Activated CD8-positive, alpha-beta memory T cell treated with anti-CD3 and anti-CD28 coated beads for 4 hours (primary cell): ENCODE measurements at places on chromosomes 12 and 14.

- DNase-seq = no peak
Observed at GRCh38 chr12:77510985-77511384, 319.7 kb upstream of the NAV3 start.

DNA sequence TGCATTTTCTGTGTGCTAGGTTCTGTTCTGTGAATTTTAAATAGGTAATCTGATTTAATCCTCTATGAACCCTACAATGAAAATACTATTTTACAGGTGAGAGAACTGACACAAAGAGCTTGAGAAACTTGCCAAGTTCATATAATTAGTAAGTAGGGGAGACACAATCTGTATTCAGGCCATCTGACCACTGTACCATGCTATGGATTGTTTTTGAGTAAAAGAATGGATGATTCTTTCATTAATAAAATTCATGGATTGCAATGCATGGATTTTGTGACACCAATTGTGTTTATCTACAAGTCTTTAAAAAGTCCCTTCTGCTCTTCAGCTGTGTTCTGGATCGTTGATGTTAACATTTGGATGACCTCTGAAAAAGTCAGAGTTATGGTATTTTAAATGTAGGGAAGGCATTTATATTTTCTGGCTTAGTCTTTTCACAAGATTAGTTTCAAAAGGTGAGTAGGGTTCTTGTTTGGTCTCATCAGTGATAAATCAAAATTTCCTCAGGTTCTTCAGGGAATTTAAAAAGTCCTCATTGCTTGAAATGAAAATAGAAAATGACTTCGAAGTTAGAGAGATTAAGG lies 15.4 kb upstream of the DYRK2 start:
- DNase-seq = no peak

- no peak for DNase-seq
Observed at GRCh38 chr14:52992236-52992870, 41.5 kb upstream of the FERMT2 start.

DNA sequence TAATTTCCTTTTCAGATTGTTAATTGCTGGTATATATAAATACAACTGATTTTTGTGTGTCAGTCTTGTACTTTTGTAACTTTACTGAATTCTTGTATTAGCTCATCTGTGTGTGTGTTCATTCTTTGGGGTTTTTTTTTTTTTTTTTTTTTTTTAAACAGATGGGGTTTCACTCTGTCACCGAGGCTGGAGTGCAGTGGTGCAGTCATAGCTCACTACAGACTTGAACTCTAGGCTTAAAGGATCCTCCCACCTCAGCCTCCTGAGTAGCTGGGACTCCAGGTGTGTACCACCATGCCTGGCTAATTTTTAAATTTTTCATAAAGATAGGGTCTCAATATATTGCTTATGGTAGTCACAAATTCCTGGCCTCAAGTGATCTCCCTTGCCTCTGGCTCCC lies 68.0 kb downstream of the WNK1 start:
- no peak for DNase-seq

DNA sequence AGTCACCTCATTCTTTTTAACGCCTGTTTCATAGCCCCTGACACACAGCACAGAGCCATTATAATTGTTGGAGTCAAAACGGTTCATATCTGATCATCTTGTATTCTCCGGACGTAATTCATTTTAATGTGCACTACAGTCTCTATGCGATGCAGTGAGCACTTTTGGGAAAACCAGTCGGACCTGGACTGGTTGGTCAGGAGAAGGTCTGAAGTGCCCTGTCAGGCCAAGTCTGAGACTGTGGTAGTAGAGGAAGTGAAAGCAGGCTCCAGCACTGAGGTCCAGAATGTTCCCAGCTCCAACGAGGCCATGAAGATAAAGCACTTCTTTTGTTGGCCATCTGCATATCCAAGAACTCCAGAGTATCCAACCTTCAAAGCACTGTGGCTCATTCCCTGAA lies 117.1 kb upstream of the NCOR2 start:
- DNase-seq = no peak

GRCh38 chr14:102187044-102187443 lies 47.3 kb downstream of the WDR20 start:
- DNase-seq = no peak
